ENCODE measurements at places on chromosomes 16 and 17. TPM values are rescaled to one million over a fixed set of nuclear protein-coding genes. Genes with fewer than 3 reads are reported as not detected.

DNA sequence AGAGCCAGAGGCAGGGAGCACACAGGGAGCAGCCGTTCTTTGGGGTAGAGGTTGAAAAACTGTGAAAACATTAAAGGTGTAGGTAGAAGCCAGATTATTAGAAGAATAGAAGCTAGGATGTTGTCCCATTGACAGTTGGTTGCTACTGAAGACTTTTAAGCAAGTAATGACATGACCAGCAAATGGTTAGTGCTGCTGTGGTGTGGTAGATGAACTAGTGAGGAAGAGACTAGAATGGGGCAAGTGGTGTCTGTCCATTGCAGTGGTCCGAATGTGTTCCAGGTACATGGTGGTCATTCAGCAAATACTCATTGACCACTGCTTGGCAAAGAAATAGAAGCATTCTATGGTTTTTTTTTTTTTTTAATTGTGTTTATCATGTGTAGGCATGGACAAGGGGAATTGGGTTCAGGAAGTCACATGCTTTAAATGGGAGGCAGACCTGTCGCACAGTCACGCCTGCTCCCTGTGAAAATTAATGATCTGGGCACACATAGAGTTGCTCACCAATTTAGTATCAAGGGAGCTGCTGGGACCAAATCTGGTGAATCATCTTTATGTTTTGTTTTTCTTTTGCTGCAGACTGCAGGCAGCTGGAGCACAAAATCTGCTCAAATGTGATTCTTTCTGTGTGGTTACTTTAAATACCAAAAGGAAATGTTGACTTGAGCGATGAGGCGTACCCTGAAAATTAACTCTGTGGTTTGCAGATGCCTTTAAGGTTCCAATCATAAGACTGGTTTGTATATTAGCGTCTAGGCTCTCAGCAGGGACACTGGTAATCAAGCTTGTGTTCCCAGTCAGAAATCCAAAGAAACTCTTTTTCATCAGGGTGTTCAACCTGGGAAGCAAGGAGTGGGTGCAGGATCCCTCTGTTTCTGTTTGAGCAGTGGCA, 30.7 kb downstream of the YPEL2 start:
- H3K27ac ChIP-seq: peak overlapping the region; percentile 95
- H3K27me3 ChIP-seq: no peaks in the 10 kb centered on the region
- no peak for DNase-seq
- H3K4me3 ChIP-seq: no peak overlapping the region
- H3K4me1 ChIP-seq: peaks cover 94% of the 10 kb centered on the region

DNA sequence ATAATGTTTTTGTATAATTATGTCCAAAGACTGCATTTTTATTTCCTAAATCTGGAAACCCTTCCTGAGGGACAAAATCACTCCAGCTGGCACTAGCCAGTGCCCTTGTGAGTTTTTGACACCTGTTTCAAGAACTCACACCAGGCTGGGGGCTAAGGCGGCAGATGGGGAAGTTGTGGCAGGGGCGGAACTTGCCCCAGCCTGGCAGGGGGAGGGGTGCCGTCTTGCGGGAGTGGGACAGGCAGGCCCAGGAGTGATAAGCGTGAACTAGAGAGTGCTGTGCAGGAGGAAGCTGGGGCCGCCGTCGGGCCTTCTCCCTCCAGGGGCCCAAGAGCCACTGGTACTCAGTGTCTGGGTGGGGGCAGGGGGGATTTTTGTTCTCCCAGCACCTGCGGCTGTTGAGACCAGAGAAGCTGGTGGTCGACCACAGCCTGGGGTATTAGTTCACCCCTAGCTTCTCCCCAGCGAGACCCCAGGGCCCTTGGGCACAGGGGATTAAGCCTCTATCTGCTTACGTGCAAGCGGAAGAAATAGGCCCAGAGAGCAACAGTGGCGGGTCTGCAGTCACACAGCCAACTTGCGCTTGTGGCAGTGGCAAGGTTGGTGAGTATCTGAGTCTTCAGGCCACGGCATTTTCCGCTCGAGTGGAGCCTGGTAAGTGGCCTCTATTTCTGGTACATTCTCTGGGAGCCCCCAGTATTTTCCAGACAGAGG, 40.2 kb upstream of the PLCG2 start:
- no peaks in the 10 kb centered on the region for H3K27me3 ChIP-seq
- no peak for DNase-seq
- H3K27ac ChIP-seq: no peak overlapping the region
- H3K4me3 ChIP-seq: no peak overlapping the region
- no peaks in the 10 kb centered on the region for H3K4me1 ChIP-seq

Gene RNF227
- total RNA-seq: 0.32 TPM

Gene GPR179
- total RNA-seq: not detected

Gene ARHGAP44
- 19.3 TPM for total RNA-seq

DNA sequence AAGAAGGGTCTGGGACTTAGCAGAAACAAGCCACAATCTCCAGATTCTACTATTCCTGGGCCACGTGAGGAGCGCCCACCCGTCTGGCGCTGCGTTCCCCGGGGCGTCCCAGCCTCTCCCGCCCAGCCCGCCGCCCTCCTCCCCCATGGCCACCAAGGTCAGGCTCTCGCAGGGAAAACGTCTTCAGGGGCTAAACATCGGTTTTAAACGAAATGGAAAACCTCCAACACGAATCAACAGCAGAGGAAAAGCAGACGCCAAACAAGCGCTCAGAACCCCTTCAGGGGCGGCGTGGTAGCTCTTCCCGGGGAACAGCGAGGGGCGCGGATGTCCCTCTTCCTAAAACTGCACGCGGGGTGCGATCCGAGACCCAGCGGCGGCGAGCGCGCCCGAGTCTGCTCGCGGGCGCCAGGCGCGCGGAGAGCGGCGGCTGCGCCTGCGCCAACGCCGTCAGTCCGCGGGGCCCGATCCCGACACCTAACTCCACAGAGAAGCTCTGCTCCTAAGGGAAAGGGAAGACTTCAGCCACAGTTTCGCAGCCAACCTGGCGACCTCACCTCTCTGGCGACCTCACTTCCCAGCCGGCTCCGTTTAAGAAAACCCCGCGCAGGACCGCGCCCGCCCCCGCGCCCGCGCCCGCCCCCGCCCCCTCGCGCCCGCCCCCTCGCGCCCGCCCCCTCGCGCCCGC, 505 bp upstream of the COG1 start:
- DNase-seq: peak; percentile 78
- H3K4me3 ChIP-seq: peak overlapping the region; percentile 91
- peak overlapping the region; percentile 91 for H3K27ac ChIP-seq

DNA sequence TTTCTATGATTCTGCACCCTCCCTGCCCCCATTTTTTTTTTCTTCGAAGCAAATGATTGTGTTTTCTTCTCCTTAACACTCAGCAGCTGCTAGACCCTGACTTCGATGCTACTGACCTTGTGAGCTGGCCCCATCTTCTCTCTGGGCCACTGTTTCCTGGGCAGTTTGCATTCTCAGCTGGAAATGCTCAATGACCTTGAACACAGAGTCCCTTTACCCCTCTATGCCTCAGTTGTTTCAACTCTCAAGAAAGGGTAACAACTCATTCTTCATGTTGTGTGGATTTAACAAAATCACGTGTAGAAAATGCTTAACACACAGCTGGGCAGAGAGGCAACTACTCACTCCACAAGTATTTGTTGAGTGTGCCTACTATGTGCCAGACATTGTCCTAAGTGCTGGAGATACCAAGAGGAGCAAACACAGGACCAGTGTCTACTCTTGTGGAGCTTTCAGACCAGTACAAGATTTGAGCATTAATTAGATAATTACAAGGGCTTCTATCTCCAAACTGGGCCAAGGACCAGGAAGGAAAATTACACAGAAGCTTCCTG, 66.2 kb downstream of the IQCK start:
- H3K4me3 ChIP-seq: no peak overlapping the region
- no peaks in the 10 kb centered on the region for H3K36me3 ChIP-seq
- DNase-seq: no peak
- H3K4me1 ChIP-seq: no peaks in the 10 kb centered on the region
- H3K27ac ChIP-seq: no peak overlapping the region
- H3K27me3 ChIP-seq: no peaks in the 10 kb centered on the region

DNA sequence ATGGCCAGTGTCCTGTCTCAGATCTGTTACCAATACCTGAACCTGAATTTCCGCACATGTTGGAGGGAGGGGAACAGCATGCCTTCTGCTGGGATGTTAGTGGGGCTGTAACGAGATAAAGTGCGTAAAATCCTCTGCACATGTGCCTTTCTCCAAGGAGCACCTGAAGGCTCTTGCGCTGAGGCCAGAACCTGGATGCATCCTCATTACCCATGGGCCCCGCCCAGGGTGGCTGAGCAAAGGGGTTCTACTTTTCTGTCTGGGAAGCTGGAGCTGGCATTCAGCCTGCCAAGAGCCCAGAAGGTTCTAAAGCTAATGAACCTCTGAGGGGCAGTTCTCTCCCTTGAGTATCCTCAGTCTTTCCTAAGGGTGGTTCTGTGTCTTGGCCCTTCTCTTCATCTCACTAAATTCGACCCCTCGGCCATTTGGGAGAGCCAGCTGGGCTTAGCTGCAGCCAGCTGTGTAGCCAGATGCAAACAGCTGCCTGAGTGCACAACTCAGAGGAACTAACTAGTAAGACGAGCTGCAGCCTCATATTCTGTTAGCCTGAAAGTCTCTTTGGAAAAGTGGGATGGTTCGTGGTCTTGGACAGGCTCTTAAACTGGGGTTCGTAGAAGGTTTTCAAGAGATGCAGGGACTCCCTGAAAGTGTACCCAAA, 2.5 kb downstream of the ITGA3 start:
- peak overlapping the region; percentile 73 for H3K4me3 ChIP-seq
- H3K36me3 ChIP-seq: no peaks in the 10 kb centered on the region
- no peaks in the 10 kb centered on the region for H3K27me3 ChIP-seq
- peaks cover 53% of the 10 kb centered on the region for H3K4me1 ChIP-seq
- DNase-seq: no peak

Gene CCDC154
- not detected for total RNA-seq

- DNase-seq: no peak
- H3K4me3 ChIP-seq: no peak overlapping the region
- peaks cover 2% of the 10 kb centered on the region for H3K4me1 ChIP-seq
- H3K27me3 ChIP-seq: no peaks in the 10 kb centered on the region
- no peaks in the 10 kb centered on the region for H3K36me3 ChIP-seq
These were observed 57.3 kb downstream of the MGAT5B start for GRCh38 chr17:76925441-76925891.

Gene CNGB1
- not detected for total RNA-seq

DNA sequence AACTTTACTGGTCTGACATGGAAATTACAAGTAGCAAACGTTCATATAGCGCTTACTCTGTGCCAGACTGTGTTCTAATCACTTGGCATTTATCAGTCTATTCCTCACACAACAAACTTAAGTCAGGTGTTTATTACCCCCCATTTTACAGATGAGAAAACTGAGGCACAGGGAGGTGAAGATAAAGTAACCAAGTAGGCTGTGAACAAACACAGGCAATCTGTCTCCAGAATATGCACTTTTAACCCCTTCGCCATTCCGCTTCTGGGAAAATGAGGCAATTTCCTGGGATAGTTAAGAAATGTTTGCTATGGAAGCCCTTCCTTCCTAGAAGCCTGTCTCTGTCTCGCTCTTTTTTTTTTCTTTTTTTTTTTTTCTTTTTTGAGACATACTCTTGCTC, 12.2 kb upstream of the CXCL16 start:
- H3K27ac ChIP-seq: no peak overlapping the region
- no peaks in the 10 kb centered on the region for H3K27me3 ChIP-seq
- DNase-seq: no peak
- H3K4me1 ChIP-seq: no peaks in the 10 kb centered on the region

DNA sequence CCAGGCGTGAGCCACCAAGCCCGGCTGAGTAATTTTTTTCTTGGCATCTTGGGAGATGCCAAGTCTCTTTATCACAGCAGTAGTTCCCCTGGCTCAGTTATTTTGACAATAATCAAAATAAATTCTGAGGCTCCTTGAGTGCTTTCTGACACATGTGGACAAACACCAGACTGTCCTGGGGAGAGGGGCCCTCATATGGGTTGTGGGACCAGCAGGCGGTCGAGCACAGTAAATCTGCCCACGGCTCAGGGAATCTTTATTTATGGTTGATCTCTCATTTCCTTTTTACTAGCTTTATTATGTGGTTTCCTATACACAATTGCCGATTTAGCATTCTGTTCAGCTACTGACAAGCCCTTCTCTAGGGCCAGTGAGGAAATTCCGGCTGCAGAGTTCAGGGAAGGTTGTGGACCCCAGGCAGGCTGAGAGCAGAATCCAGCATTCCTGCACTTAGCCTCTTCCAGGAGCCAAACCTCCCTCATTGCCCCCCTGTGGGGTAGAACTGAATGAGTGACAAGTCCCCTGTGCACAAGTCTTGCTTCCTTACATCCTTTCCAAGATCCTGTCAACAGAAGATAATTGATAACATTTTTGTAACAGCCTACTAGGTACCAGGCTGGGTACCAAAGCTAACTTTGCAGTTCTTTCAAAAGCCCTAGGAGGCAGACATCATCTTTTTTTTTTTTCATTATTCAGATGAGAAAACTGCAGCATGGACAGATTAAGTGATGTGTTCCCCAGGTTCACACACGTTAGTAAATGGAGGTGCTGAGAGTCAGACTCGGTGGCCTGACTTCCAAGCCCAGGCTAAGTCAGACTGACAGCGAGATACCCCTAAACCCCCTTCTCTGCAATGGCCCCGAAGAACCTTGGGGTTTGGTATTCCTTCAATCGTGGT, 40.2 kb downstream of the HS3ST3B1 start:
- no peak overlapping the region for H3K27ac ChIP-seq
- no peak overlapping the region for H3K4me3 ChIP-seq
- H3K27me3 ChIP-seq: no peaks in the 10 kb centered on the region
- DNase-seq: no peak
- H3K36me3 ChIP-seq: no peaks in the 10 kb centered on the region

Gene CACNA1H
- total RNA-seq: 57.5 TPM

DNA sequence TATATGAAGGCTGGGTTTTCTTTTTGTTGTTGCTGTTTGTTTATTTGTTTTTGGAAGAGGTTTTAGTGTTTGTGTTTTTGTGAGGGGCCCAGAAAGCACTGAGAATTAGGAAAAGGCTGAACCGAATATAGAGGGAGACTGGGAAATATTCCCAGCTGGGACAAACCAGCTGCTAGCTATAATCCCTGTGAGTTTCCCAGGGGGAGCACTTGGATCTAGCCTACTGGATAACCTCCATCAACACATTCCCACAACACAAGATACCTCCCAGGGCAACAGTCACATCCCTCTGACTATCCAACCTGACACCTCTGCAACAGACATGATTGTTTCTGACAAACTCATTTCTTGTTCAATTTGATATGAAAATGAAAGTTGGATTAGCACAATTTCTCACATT, 16.7 kb downstream of the CDH11 start:
- H3K27me3 ChIP-seq: no peaks in the 10 kb centered on the region
- no peaks in the 10 kb centered on the region for H3K36me3 ChIP-seq
- H3K27ac ChIP-seq: no peak overlapping the region
- peaks cover 3% of the 10 kb centered on the region for H3K4me1 ChIP-seq
- H3K4me3 ChIP-seq: no peak overlapping the region

Gene TMEM220
- 0.53 TPM for total RNA-seq

Gene GPR139
- not detected for total RNA-seq

Data from ascending aorta (tissue), 2 donors.